ENCODE measurements at places on chromosomes 5 and 9.

DNA sequence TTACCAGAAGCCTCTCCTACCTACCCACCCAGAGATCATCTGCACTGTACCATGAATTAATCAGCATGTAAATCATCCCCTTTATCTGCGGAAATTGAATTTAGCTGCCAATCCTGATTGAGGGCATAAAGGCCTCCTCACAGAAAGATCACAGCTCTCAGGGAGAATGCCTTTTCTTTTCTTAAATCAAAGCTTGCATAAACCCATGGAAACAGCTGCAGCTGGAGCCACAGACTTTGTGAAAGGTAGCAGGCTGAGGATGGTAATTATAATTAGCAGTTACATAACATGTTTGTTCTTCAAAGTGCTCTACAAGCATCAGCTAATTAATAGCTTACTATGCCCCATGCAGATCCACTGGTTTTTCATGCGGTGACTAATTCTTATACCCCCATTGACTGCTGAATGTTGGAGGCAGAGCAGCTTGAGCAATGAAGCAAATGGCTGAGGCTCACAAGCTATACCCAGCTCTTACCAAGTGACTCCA, 54.6 kb downstream of the SUSD1 start:
- no peak for DNase-seq

DNA sequence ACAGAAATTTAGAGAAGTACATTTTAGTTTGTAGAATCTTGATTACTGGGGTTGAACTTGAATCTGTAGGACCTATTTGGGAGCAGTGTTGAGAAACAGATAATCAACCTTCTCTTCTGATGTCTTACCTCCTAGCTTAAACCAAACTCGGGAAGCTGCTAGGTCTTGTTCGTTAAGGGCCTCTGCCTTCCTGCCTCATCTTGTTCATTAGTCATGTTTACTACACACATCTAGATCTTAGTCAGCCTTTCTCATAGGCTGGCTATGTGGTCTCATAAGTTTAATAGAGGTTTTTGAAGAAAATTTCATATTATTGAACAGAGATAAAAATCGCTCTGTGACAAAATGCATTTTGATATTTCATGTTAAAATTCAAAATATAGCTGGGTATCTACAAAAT, 331.0 kb upstream of the EDIL3 start:
- no peak for DNase-seq

- DNase-seq = no peak
Measured at GRCh38 chr5:36395260-36395659, 93.6 kb upstream of the RANBP3L start.

GRCh38 chr5:119811458-119811857, 182.1 kb downstream of the FAM170A start:
- no peak for DNase-seq

DNA sequence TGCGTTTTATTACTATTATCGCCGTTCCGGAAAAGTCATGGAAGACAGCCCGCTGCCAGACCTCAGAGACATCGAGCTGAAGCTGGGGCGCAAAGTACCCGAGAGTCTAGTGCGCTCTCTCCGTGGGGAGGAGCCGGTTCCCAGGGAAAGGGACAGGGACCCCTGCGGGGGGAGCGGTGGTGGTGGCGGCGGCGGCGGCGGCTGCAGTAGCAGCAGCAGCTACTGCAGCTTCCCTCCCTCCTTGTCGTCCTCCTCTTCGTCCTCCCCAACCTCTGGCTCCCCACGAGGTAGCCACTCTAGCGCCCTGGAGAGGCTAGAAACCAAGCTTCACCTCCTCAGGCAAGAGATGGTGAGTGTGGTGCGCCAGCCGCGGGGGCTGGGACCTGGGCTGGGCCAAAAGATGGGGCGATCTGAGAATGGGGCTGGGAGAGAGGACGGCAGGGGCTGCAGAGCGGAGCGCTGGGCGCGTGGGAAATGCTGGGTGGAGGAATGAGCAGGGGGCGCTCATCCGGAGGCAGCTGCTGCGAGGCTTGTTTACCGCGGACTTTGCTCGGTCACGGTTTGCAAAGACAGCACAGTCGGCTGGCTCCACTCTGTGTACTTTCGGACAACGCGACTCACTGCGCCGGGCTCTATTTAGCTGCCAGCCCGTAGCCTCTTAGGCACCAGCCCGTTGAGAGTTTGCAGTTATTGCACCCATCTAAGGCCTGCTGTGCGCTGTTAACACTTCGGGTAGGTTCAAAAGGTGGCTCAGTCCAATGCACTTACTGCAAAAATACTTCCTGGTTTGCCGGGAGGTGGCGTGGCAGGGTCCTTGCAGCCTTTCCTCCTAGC, 1.1 kb downstream of the LURAP1L start:
- no peak for DNase-seq

- no peak for DNase-seq
Measured at GRCh38 chr5:14635656-14636055, 28.9 kb upstream of the OTULIN start.

GRCh38 chr9:33287087-33287490, 3.2 kb upstream of the NFX1 start:
- no peak for DNase-seq

GRCh38 chr9:137031904-137032640, at the start of gene FUT7:
FUT7 (minus strand) TSS chr9:137032088; CDS start chr9:137031991, 97 bp downstream.
- DNase-seq = no peak

All from stimulated activated CD8-positive, alpha-beta memory T cell treated with anti-CD3 and anti-CD28 coated beads, Interleukin-15, amount 100 ng/mL, for 4 hours (primary cell).